ENCODE measurements at places on chromosomes 3 and 15.

DNA sequence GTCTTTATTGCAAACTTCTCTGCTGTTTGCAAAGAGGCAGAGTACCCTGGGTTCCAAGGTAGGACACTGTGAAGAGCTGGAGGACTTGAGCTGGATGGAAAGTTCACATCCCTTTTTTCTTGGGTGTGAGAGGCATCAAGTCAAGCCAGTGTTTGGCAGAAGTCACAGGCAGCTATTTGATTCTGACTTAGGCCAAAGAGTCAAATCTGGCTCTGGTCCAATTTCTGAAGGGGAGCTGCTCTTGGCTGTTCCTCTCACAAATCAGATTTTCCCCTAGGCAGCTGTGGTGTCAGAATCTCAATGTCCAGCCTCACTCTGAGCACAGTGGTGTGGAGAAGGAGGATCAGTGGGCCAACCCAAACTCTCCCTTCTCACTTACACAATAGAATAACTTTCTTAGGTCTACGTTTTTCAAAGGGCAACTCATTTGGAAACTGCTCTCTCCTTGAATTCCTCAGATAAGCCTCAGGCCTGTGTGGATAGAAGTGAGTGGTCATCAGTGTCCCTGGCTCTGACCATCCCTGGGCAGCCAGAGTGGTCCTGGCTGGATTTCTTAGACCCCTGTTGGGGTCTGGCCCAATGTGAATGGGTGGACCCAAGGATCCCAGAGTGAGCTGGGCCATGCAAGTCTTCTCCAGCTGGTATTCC lies 18.2 kb upstream of the AMOTL2 start:
- no peak for DNase-seq

DNA sequence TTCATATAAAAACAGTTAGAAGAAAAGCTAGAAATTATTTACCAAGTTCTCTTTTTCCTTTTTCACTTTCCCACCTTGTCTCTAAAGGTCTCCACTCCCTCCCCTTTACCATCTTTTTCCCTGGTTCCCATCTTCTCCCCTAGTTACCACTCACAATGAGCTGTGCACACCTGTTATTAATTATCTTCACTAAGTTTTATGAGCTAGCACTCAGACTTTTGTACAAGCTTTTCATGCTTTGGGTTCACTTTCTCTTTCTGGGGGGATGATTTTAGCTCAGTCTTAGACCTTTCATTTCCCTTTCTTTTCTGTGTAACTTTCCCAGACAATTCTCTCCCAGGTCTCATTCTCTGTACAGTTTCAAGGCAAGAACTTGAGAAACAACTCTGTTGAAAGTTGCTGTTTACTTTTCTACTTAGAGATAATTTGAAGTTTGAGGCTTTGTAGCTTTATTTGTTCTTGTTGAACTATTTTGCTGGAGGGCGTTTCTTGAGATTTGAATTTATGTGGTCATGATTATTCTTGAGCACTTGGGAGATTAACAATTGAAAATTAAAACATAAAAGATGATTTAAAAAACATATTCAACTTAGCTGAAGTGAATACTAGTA lies 24.0 kb upstream of the AADAC start:
- DNase-seq, result no peak

DNA sequence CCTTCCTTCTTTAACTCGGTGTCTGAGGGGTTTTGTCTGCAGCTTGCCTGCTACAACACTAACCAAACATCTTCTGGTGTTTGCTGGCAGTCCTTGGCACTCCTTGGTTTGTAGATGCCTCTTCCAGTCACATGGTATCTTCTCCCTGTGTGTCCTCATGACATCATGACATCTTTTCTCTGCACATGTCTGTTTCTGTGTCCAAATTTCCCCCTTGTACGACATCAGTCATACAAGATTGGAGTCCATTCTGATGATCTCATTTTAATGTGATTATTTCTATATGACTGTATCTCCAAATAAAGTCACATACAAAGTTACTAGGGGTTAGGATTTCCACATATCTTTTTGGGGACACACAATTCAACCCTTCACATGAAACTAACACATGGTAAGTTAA lies 152.3 kb upstream of the LRRN1 start:
- DNase-seq, result no peak

GRCh38 chr3:195849322-195850074 lies 37.8 kb upstream of the MUC4 start:
- peak; percentile 62 for DNase-seq

Measured in GM12865 (cell line).